Tracheal epithelial cell (primary cell): ENCODE measurements at places on chromosomes 2 and 18. TPM values are rescaled to one million over a fixed set of nuclear protein-coding genes. Genes with fewer than 3 reads are reported as not detected.

INPP5D gene
- total RNA-seq, result 21.9 and 66.3 TPM in 2 replicates

SERPINB11 gene
- not detected in 2 replicates for total RNA-seq

FAM210A gene
- total RNA-seq, result 42.2 and 106 TPM in 2 replicates

IL37 gene
- not detected in 2 replicates for total RNA-seq
